NCI-H1694 (cell line): ENCODE measurements at places on chromosomes 7 and 10.

GRCh38 chr7:98493030-98493778, 92.3 kb upstream of the BAIAP2L1 start:
- no peak for DNase-seq

GRCh38 chr10:127048630-127049029, 143.4 kb downstream of the DOCK1 start:
- no peak for DNase-seq

DNA sequence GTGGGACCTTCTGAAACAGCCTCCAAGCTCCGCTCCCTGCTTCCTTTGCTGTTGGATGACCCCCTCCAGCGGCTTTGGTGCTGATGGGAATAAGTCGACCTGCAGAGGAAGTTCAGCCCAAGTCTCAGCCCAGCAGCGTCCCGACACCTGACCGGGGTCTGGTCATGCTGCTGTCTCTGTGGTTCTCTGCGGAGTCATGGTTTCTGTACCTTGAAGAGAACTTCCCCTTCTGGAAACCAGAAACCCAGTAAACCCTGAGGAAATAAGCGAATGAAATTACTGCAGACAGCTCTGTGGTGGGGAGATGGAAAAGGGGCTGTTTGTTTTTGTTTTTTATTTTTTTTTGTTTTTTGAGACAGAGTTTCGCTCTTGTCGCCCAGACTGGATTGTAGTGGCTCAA, 18.3 kb upstream of the ZNF12 start:
- no peak for DNase-seq

- no peak for DNase-seq
Measured at GRCh38 chr10:79142064-79142491, 73.3 kb downstream of the ZMIZ1 start.

DNA sequence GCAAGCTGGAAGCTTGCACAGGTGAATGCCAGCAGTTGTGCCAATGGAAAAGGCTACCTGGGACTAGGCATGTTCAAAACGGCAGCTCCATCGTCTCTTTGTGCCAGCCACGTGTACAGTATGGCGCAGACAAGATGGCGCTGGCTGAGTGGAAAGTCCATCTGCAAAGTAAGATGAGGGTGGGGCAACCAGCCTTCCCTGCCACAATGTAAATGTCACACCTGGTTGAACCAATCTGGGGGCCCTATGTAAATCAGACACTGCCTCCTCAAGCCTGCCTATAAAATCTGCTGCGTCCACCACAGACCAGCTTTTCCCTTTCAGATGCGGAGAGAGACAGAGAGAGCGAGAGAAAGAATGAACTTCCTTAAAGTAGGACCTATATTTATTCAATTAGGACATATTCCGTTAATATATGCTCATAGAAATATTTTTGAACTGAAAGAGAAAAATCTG, 18.5 kb upstream of the C7orf33 start:
- DNase-seq, result no peak

DNA sequence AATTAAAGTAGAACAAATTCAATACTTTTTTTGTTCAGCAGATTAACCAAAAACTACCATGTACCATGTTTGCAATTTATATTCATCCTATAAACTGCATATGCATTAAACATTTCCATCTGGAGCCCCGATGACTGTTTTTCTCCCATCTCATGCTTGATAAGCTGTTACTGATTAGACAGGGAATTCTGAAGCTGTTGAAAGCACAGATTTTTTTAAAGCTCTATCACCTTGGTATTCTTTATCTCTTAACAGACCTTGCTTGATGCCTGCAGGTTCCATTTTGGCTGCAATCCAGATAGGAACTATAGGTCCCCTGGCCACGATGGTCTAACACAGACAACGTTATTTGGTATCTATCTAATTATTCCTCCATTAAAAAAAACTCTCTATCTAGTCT, 961.7 kb downstream of the CNTNAP2 start:
- no peak for DNase-seq

- no peak for DNase-seq
Measured at GRCh38 chr7:137169282-137169698, 174.2 kb downstream of the PTN start.

GRCh38 chr7:134014935-134015334, 112.2 kb upstream of the LRGUK start:
- no peak for DNase-seq

- DNase-seq, result no peak
Measured at GRCh38 chr7:134356421-134356936, 39.7 kb upstream of the SLC35B4 start.

GRCh38 chr10:86716466-86716865, 40.0 kb upstream of the BMPR1A start:
- no peak for DNase-seq

GRCh38 chr10:86795353-86795752, 38.9 kb downstream of the BMPR1A start:
- DNase-seq, result no peak

DNA sequence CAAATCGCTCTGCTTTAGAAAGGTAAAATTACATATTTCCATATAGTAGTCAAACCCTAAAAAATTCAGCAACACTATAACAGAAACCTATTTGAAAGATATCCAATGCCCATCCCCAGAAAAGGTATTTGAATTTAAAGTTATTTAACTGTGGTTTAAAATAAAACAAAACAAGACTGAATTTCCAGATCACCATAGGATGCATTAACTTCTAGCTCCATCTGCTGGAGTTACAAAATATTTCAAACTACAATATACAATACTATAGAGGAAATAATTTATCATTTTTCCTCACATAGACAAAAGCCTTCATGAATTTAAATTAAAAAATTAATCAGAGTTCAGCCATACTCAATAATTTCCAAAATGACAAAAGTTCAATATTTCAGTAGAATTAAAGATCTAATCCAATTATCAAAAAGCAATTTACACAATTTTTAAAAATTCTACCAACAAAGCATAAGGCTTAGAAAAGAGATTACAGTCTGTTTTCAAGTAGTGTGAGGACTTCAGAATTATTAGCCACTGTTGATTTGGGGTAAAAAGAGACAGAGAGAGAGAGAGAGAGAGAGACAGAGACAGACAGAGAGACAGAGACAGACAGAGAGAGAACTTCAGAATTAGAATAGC, 75.9 kb downstream of the LMBR1 start:
- peak; percentile 27 for DNase-seq

DNA sequence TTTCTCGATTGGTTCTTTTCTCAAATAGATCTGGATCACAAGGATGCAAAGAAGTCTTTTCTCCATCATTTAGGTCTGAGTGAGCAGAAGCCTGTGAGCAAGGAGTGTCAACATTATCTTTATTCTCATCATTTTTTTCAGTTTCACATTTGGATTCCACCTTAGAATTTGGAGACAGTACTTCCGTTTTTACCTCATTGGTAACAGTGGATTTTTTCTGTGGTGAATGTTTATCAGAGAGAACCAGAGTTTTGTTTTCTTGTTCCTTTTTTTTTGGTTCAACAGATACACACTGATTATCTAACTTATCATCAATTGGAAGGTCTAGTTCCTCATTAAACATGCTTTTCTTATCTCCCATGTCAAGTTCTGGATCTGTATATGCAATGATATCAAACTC, 151.3 kb downstream of the GALNT11 start:
- DNase-seq, result no peak

GRCh38 chr7:159023206-159023605, 121.5 kb downstream of the VIPR2 start:
- DNase-seq, result no peak

- no peak for DNase-seq
Measured at GRCh38 chr10:124014416-124015154, 78.8 kb downstream of the CHST15 start.

DNA sequence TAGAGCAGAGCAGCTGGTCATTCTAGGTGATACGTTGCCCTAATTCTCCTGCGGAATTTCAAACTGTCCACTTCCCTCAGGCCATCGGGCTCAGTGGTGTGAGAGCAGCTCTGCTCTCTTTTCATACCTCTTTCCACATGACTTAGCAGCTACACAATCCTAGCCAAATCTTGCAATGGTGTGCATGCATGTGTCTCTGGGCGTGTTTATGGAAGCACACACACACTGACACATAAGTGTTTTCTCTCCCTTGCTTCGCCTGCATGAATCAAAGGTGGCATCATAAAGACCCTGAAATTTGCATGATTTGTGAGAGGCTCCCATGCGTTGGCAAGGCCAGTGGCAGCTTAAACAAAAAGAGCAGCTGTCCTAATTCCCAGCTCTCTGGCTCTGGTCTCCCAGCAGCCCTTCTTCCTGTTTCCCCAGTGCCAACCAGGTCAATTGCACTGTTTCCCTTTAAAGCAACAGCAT, 1189.5 kb downstream of the GATA3 start:
- DNase-seq, result no peak
